ENCODE measurements at places on chromosomes 6 and 20. TPM values are rescaled to one million over a fixed set of nuclear protein-coding genes. Genes with fewer than 3 reads are reported as not detected.

Gene CTAGE9
- not detected for total RNA-seq

Gene TFAP2B
- total RNA-seq = not detected

Gene EYS
- not detected for total RNA-seq

Gene OR2H2
- not detected for total RNA-seq

Gene RIPOR3
- total RNA-seq = 0.09 TPM

Gene ERVFRD-1
- not detected for total RNA-seq

Gene HLA-DQA2
- total RNA-seq = not detected

Gene GJA1
- 83.9 TPM for total RNA-seq

Gene PRL
- total RNA-seq = not detected

Gene SLC35D3
- total RNA-seq = 0.07 TPM

Gene CALHM4
- not detected for total RNA-seq

Gene HLA-DQA1
- total RNA-seq = not detected

Gene F13A1
- total RNA-seq = not detected

Gene MYLK4
- total RNA-seq = 0.13 TPM

Gene TP53TG5
- total RNA-seq = not detected

Gene MLN
- total RNA-seq = not detected

Gene TGM2
- total RNA-seq = 410 TPM

Gene NXT1
- 69.1 TPM for total RNA-seq

Gene BPIFB1
- 0.14 TPM for total RNA-seq

Gene TUBB
- total RNA-seq = 952 TPM

Gene IER3
- 155 TPM for total RNA-seq

Gene IP6K3
- total RNA-seq = not detected

Gene QKI
- total RNA-seq = 67.2 TPM

Gene PAX1
- not detected for total RNA-seq

Gene LTB
- 0.33 TPM for total RNA-seq

Gene DSP
- 50.1 TPM for total RNA-seq

Gene TRIM31
- 2.1 TPM for total RNA-seq

Gene ZSCAN23
- not detected for total RNA-seq

Gene PKIG
- total RNA-seq = 39.7 TPM

Gene FAM210B
- total RNA-seq = 11.1 TPM

Gene RIMS1
- total RNA-seq = not detected

Gene MICB
- 7.6 TPM for total RNA-seq

Gene MRPS10
- 38.9 TPM for total RNA-seq

Gene BPIFB2
- total RNA-seq = not detected

Gene TFAP2A
- total RNA-seq = 18.7 TPM

Gene GSTA3
- total RNA-seq = not detected

Gene TXNDC5
- 128 TPM for total RNA-seq

Gene SENP6
- 31.4 TPM for total RNA-seq

Gene PCSK2
- not detected for total RNA-seq

Gene KIAA0408
- total RNA-seq = 6.6 TPM
